ENCODE measurements at places on chromosomes 1 and 21.

- no peak for DNase-seq
These were observed 7.4 kb downstream of the HCRTR1 start for GRCh38 chr1:31624731-31625514.

GRCh38 chr1:83770319-83770661, 228.6 kb downstream of the TTLL7 start:
- no peak for DNase-seq

GRCh38 chr21:42019101-42019605, 9.0 kb upstream of the ZBTB21 start:
- DNase-seq, result no peak

- peak; percentile 60 for DNase-seq
These were observed 35.8 kb downstream of the EPHX1 start for GRCh38 chr1:225845571-225846259.

GRCh38 chr1:40974945-40975344, 4.6 kb upstream of the CTPS1 start:
- no peak for DNase-seq

- no peak for DNase-seq
These were observed 25.7 kb downstream of the TTC3 start for GRCh38 chr21:37098751-37099150.

GRCh38 chr1:213345621-213346020, 294.6 kb downstream of the RPS6KC1 start:
- DNase-seq, result no peak

- no peak for DNase-seq
These were observed 58.7 kb upstream of the ABCG1 start for GRCh38 chr21:42160111-42160721.
